Fibroblast of the aortic adventitia (primary cell): ENCODE measurements at places on chromosomes 1 and 21.

- no peak for DNase-seq
Observed at GRCh38 chr1:20095564-20096434, 23.5 kb downstream of the PLA2G2D start.

- no peak for DNase-seq
Observed at GRCh38 chr1:111417755-111418154, 9.8 kb downstream of the OVGP1 start.

GRCh38 chr1:3948344-3948743 lies 48.3 kb upstream of the C1orf174 start:
- DNase-seq = no peak

DNA sequence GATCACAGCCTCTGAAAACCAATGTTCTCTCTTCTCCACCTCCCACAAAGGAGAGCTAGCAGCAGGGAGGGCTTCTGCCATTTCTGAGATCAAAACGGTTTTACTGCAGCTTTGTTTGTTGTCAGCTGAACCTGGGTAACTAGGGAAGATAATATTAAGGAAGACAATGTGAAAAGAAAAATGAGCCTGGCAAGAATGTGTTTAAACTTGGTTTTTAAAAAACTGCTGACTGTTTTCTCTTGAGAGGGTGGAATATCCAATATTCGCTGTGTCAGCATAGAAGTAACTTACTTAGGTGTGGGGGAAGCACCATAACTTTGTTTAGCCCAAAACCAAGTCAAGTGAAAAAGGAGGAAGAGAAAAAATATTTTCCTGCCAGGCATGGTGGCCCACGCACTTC lies 35.8 kb upstream of the TDRD10 start:
- DNase-seq = no peak

- no peak for DNase-seq
Observed at GRCh38 chr21:31398574-31398973, 54.5 kb upstream of the TIAM1 start.

DNA sequence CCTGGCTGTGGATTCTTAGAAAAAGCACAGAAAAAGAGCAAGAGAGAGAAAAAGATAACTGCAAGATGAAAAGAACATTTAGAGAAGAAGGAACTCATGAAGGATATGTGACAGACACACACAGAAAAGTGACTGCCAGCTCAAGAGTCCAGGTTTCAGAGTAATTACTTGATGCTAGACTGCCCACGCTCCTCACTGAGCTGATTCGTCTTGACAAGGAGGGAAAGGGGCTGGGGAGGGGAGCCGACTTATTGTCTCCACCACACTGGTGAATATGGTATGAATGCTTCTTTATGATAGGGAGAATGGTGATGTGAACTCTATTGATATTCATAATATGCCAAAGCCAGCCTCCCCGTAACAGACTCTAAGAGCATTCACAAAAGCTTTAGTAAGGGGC lies 140.4 kb downstream of the BRINP2 start:
- no peak for DNase-seq
